ENCODE measurements at places on chromosomes 3 and 15. TPM values are rescaled to one million over a fixed set of nuclear protein-coding genes. Genes with fewer than 3 reads are reported as not detected.

GRCh38 chr3:184381261-184382224, 1.7 kb downstream of the CHRD start:
- DNase-seq = no peak

GRCh38 chr3:54713455-54713854, 214.4 kb downstream of the LRTM1 start:
- DNase-seq = no peak

- peak; percentile 69 for DNase-seq
Observed at GRCh38 chr15:62848632-62849050, 193.9 kb upstream of the TPM1 start.

DNA sequence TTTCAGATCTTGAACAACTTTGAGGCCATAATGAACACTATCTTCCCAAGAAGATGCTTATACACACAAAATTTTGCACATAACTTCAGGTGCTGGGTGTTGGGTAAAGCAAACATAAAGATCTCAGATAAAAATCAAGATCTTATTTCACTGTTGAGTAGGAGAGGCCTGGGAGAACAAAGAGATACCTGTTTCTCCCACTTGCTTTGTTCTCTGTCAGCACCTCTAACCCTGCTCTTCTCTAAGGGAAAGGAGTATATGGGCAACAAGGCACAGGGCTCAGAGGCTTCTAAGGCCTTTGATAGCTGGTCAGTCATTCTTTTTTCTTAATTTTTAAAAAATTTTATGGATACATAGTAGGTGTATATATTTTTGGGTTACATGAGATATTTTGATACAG, 3.6 kb upstream of the GK5 start:
- DNase-seq = no peak

The RBPMS2 gene
- total RNA-seq = not detected

DNA sequence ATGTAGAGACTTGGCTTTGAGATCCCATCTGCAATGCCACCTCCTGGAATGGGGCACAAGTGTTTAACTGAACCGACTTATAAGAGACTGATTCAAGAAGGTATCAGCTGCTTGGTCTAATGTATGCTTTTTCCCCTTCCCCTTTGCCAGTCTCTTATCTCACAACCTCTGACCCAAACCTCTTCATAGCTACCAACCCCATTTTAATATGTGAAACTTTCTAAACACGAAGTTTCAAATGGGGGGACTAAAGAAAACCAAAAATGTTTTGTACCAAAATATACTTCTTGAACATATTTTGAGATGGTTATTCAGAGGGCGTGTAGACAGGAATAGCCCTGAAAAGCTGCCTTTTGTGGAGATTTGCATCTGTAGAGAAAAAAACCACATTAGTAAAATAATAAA, 73.1 kb downstream of the OXSM start:
- DNase-seq = no peak

The UBR1 gene
- total RNA-seq = 19.8 TPM

DNA sequence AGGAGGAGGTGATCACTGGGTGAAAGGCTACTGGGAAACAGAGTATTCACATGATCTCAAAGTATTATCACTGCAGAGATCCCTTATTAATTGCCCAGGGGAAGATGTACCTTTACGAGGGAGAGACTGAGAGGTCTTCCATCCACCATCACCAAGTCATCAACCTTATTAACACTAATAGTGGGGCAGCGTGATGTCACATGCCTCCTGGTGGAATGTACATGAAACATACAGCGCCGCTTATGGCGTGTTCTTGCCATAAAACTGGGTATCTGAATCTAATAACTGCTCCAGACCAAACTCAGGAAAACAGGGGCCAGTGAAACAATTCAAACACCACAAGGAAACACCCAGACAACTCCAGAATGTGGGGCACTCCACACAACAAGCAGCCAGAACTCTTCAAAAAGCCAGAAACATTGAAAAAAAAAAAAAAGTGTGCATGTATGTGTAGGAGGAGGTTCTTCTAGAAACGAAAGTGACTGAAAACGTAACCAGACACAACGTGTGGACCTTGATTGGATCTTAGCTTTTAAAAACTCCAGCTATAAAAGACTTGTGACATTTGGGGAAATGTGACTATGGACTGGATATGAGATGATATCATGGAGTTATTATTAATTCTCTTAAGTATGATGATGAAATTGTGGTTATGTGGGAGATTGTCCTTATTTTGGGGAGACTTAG, 4.6 kb downstream of the STIMATE start:
- DNase-seq = no peak

GRCh38 chr15:34821831-34822230, 26.5 kb upstream of the ACTC1 start:
- no peak for DNase-seq

- DNase-seq = peak; percentile 86
Observed at GRCh38 chr15:101795455-101795854, 7.9 kb upstream of the OR4F6 start.

The BOC gene
- 17.3 TPM for total RNA-seq

The FEZF2 gene
- not detected for total RNA-seq

GRCh38 chr3:123424999-123425712, 23.7 kb downstream of the ADCY5 start:
- no peak for DNase-seq

DNA sequence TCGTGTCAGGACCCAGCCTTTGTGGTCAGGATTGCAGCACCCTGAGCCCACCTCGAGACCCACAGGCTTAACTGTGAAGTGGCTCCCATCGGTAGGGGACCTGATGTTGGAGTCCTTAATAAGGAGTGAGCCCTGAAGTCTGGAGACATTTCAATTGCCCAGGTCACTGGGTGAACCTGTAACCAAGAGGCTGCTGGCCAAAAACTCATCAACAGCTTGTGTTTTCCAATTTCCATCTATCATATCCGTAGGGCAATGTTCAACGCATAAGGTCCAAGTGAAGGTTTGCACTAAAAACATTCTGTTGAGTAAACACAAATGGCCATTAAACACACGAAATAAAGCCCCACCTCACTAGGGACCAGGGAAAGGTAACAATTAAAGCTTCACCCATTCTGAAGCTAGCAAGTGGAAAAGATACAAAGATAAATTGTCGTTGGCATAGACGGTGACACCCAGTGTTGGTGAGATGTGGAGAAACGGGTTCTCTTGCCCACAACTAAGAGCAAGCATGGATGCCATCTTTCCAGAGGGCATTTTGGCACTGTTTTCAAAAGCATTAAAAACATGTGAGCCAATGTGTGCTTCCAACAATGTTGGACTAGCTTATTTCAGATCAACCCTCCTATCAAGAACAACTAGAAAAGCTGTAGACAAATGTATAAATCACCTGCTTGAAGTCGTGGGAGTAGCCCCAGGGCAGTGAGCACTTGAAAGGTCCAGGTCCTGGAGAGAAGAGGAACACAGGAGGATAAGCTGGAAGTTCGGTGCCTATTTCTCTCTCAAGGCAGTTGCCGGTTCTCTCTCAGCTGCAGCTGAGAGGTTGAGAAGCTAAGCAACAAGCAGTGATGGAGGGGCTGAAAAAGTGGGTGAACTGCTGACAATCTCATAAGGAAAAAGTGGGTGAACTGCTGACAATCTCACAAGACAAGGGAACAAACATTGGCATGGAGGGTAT, 56.3 kb upstream of the PCSK6 start:
- DNase-seq = no peak

The XCR1 gene
- total RNA-seq = not detected

- peak; percentile 18 for DNase-seq
Observed at GRCh38 chr3:187920913-187921312, 175.6 kb upstream of the BCL6 start.

The SCN11A gene
- total RNA-seq = not detected

The SNTN gene
- not detected for total RNA-seq

All from RPMI7951 (cell line).